T-cell (primary cell): ENCODE measurements at places on chromosomes 6 and 20.

- no peak for DNase-seq
These were observed 143.5 kb upstream of the MARCKS start for GRCh38 chr6:113713665-113714064.

- DNase-seq, result no peak
These were observed 38.5 kb downstream of the PLCG1 start for GRCh38 chr20:41175727-41176330.

- DNase-seq, result no peak
These were observed 107.7 kb upstream of the FOXC1 start for GRCh38 chr6:1502041-1502440.

DNA sequence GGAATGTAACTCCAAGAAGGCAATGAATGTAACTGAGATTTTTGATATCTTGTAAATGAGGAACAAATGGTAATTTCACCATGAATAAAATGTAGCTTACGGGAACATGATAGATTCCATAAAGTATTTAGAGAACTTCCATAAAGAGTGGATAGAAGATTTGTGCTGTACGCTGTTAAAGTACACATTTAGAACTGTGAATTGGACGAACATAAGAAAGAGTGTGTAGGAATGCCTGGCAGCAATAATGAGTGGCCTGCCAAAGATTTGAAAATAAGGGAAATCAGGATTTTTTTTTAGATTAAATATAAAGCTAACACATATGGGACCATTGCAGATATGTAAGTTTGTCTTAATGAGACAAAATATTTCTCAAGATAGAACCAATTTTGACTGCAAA, 1153.3 kb upstream of the EYS start:
- no peak for DNase-seq

DNA sequence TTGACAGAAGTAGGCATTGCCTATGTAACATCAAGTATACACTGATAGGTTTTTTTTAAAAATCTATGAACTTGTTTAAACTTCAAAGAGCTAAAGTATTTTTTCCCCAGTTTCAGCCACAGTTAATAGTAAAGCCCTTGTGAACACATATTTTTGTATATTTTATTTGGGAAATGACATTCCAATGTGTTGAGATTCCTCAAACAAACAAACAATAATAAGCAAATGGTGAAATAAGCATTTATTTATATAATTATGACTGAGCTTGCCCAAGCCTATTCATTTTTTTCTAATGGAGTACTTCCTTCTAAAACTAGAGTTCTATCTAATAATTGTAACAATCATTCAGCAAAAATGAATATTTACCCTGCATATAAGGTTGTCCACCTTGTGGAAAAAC, 12.5 kb downstream of the SYCP2 start:
- DNase-seq, result no peak

- DNase-seq, result no peak
These were observed 592.7 kb upstream of the NRSN1 start for GRCh38 chr6:23533311-23533710.

DNA sequence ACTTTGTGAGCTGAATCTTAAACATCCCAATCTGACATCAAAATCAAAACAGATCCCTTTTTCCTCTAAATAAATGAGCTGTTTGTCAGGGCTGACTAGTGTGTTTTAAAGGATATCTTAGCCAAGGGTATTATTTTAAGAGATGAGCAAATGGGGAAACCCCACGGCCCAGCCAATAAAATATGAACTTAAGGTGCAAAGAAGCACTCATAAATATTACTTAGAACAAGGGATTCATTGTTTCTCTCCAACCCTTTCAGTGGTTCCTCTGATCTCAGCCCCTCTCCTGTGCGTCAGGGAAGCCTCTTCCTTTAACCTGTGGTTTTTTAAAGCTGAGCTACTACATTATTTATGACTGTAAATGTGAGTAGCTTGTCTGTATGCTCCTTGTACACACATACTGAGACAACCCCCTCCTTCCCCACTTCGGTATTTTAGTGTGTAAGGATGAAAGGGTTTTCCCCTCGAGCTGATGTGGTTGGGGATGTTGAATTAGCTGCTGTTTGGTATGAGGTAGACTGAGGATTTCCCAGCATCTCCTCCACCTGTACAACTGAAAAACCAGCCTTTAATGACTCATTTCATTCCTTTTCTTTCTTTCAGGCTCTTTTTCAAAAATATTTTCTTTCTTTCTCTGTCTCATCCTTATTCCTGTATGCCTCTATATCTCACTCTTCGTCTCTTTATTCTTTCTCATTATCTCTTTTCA, 6.5 kb downstream of the BMP5 start:
- DNase-seq, result no peak

DNA sequence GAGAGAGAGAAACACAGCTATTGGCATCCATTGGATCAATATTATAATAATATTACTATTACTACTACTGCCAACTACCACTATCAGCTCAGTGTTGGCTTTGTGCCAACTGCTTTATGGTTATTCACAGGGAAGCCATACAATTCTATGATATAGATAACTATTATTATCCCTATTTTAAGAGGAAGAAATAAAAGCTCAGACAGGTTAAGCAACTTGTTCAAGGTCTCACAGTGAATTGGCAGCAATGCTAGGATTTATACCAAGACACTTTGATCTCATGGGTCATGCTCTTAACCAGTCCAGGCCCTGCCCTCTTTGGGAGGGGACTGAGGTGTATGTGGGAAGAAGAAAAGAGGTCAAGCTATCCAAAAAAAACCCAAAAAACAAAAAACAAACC, 82.0 kb upstream of the TRAF3IP2 start:
- no peak for DNase-seq

GRCh38 chr6:111625461-111626391, 20.0 kb upstream of the TRAF3IP2 start:
- DNase-seq, result no peak

DNA sequence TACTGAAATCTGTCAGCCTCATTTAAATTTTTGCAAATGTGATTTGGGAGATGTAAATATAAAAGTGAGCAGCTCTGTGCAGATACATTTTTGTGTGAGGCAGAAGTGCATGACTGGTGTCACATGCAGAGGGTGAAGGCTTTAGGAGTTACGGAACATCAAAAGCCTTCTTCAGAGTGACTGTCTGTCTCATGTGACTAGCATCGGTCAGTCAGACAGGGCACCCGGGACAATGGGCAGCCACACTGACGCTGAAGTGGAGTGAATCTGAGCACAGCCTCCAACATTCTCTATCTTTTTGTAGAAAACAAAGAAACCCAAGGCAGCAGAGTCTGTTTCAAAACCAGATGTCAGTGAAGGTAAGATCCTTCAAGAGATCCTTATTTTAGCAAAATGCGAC, 7.9 kb upstream of the FAM209A start:
- DNase-seq, result no peak

DNA sequence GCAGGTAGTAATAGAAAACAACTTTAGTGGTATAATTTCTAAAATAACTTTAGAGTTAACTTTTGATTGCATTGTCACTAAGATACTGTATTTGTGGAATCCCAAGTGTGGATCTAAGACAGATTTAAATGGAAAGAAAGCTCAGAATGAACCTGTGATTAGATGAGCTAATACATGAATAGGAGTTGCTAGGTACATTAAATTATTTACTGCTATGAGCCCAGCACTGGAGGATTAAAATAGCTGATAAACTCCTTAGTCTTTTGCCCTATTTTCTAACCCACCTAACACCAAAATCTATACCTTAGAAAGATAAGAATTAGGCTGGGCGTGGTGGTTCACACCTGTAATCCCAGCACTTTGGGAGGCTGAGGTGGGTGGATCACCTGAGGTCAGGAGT, 10.8 kb downstream of the SNRPC start:
- DNase-seq, result no peak

DNA sequence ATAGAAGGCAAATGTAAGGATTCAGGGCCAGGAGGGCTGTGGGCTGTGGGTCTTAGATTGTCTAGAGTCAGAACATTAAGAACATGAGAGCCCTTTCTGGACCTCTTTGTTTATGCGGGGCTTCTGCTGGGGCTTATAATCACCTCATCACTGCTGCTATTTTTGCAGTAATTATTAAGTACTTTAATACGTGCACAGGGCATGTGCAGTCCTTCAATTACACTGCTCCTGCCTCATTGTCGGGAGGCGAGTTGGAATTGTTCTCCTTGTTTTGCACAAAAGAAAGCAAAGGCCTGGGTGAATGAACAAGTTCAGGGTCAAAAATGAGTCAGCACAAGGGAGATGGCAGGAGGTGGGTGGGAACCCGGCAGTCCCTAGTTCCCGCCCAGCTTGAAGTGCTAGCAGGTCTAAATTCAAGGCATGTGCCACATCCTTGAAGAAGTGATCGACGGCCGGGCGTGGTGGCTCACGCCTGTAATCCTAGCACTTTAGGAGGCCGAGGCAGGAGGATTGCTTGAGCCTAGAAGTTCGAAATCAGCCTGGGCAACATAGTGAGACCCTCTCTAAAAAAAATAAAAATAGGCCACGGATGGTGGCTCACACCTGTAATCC, 34.4 kb upstream of the PTPN1 start:
- no peak for DNase-seq

GRCh38 chr6:42406306-42407280, 45.1 kb downstream of the TRERF1 start:
- DNase-seq, result no peak

GRCh38 chr6:91813641-91814040, 1226.8 kb upstream of the MAP3K7 start:
- no peak for DNase-seq

DNA sequence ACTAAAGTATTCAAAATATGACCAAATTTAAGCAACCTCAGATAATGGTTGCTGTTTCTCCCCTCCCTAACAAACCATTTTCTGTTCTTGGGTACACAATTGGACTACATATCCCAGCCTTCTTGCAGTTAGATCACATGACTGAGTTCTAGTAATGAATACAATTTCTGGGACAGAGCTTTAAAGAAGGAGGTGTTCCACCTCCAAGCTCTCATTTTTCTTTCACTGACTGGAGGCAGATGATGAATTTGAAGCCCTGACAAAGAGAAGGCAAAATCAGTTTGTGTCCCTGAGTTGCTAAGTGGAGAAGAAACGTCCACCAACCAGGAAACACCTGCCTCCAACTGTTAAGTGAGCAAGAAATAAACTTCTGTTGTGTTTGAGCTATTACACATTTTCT, 117.2 kb downstream of the LCA5 start:
- no peak for DNase-seq

- no peak for DNase-seq
These were observed 243.8 kb downstream of the PLCB1 start for GRCh38 chr20:8375898-8376297.

DNA sequence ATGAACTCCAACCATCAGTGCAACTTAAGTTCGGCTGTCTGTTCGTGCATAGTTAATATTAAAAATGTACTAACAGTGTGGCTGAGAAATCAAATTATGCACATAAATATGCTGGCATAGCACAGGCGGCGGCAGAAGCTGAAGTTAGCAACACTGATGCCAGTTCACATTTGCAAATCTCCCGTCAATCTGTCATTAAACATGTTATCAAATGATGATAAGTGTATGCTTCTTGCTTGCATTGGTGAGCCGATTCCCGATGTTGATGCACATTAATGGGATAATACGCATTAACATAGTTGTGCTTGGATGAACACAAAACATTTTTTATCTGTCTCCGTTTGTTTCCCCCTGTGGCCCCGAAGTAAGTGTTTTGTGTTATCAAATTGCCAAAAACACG, 309.4 kb downstream of the ZNF217 start:
- no peak for DNase-seq

GRCh38 chr20:2379511-2380229, 1.0 kb upstream of the TGM6 start:
- no peak for DNase-seq

- no peak for DNase-seq
These were observed 156.6 kb downstream of the LRRC1 start for GRCh38 chr6:53951383-53951782.

DNA sequence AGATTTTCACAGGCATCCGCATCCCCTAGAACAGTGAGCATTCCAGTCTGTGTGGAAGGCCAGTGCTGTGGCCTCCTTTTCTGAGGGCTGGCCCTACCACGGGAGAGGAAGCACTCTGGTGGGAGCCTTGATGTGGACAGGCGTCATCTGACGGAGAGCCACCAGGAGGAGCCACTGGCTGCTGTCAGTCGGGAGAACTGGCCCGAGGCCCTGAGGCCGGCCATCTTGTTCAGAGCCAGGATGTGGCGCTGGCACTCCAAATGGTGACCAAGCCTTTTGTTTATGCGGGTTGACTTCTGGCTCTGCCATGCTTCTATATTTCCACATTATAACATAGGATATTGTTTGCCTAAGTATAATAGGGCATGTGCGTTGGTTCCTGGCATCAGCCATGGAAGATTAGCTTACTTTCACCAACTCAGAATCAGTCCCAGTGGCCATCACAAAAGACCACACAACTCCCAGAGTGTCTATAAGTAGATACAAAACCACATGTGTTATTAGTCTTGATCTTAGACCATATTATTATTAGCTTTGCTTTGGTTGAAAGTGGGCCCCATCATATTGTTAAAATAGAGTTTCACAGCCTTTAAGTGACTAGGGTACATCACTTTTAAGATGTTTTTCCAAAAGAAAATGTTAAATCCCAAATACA, 273.9 kb upstream of the TAB2 start:
- DNase-seq, result no peak
